ENCODE measurements at places on chromosomes 11 and 22.

DNA sequence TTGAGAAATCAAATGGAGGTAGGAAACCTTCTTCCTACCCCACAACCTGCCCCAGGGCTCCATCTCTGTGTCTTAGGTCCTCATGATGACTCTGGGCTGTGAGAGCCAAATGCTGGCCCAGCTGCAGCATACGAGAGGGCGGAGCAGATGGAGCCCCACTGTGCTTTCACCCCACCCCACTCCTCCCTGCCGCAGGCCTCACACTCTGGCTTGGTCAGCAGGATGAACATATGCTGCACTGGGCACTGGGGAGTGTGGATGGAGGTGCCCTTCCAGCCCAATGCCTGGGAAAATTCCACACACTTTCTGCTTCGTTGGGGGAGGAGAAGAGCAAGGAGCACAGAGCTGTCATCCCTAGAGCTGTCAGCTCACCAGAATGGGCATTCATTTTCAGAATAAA, 271.6 kb upstream of the CADM1 start:
- DNase-seq = no peak

GRCh38 chr22:49299821-49300231, 527.8 kb downstream of the BRD1 start:
- no peak for DNase-seq

DNA sequence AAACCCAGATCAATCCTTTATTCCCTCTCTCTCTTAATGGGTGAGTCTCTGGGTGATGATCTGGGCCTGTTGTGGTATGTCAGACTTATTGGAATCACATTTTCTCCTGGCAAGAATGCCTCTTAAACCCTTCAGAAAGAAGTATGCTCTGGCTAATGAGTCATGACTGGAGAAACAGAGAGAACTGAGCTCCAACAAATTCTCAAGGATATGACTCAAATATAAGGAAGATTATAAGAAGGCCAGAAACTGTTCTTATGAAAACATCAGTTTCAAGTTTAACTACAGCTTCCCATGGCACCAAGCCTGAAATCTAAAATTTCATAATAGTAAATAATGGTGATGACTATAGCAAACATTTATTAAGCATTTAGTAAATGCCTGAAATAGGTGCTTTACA, 83.9 kb downstream of the OR5AK2 start:
- DNase-seq = no peak

DNA sequence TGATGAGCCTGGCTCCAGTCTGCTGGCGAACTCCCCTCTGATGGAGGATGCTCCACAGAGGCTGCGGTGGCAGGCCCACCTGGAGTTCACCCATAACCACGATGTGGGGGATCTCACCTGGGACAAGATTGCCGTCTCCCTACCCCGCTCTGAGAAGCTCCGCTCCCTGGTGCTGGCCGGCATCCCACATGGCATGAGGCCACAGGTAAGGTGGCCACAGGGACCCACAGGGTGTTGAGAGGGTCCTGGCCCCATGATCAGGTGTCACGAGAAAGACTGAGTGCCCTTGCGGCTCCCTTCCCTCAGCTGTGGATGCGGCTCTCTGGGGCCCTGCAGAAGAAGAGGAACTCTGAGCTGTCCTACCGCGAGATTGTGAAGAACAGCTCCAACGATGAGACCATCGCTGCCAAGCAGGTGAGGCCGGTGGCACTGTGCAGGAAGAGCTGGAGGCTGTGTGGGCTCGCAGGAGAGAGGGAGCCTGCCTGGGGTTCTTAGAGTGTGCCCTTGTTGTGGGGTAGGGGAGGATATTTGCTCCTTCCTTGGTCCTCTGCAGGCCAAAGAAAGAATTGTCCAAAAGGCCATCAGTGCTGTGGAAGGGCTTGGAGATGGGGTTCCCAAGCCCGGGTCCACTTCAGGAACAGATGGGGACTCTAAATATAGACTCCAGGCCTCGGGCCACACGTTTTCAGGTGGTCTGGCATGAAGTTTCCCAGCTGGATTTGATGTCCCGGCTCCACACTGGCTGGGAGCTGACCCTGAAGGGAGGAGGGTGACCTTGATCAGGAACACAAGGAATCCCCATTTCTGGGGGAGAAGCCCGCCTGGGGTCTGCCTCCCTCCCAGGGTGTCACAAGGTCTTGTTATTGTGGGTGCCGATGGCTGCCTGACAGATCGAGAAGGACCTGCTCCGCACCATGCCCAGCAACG, 34.1 kb downstream of the SGSM3 start:
- no peak for DNase-seq

DNA sequence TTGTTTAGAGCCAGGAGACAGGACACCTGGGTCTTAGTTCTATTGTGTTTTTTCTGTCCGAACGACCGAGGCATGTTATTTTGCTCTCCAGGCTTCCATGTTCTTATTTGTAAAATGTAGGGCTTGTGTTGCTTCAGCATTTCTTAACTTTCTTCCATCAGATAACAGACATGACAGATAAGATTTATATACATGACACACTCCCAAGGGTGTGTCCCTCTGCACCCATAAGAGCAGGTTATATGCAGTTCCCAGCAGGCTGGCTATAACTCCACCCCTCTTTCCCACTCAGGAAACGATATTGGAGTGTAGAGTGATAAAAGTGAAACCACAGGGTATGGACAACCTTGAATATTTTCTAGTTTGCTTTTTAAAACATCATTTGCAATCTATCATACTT, 65.8 kb downstream of the APIP start:
- no peak for DNase-seq

DNA sequence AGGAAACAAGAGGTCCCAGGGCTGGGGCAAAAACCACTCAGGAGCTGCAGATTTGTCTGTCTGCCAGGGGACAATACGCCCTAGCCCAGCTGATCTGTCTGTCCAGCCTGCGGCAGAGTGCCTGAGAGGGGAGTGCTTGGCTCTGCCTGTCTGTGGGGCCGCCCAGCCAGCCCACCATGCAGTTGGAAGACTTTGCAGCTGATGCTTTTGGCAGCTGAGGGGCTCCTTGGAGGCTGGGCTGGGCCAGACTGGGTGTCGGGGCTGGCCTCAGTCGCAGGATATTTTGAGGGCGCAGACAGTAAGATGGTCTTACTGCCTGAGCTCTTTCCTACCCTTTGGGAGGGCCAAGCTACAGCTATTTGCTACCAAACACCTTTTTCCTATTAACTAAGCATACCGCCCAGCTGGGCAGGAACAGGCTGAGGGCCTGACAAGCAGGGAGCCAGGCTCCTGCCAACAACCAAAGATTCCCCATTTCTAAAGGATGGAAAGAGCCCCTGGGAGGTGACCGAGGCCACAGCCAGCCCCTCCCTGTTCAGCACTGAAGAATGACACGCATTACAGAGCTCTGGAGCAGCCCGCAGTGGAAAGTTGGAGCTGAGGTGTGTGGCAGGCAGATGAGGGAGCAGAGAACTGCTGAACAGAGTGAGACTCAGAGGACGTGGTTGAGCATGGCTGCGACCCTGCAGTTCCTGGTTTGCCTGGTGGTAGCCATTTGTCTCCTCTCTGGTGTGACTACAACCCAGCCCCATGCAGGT, at the start of gene FAM180B:
FAM180B (plus strand) TSS at position 581 of the 758 bp plus-strand sequence; CDS start at position 672, 91 bp downstream.
- DNase-seq = no peak
